ENCODE measurements at places on chromosomes 6 and 20.

GRCh38 chr6:131687022-131687421 lies 14.2 kb downstream of the OR2A4 start:
- DNase-seq, result no peak

GRCh38 chr6:122040261-122040660 lies 359.2 kb upstream of the HSF2 start:
- DNase-seq, result no peak

GRCh38 chr6:156017838-156018237 lies 562.2 kb upstream of the NOX3 start:
- no peak for DNase-seq

GRCh38 chr6:118319894-118320649 lies 228.0 kb upstream of the PLN start:
- no peak for DNase-seq

- DNase-seq, result no peak
Measured at GRCh38 chr6:13870214-13870830, 54.4 kb upstream of the RNF182 start.

DNA sequence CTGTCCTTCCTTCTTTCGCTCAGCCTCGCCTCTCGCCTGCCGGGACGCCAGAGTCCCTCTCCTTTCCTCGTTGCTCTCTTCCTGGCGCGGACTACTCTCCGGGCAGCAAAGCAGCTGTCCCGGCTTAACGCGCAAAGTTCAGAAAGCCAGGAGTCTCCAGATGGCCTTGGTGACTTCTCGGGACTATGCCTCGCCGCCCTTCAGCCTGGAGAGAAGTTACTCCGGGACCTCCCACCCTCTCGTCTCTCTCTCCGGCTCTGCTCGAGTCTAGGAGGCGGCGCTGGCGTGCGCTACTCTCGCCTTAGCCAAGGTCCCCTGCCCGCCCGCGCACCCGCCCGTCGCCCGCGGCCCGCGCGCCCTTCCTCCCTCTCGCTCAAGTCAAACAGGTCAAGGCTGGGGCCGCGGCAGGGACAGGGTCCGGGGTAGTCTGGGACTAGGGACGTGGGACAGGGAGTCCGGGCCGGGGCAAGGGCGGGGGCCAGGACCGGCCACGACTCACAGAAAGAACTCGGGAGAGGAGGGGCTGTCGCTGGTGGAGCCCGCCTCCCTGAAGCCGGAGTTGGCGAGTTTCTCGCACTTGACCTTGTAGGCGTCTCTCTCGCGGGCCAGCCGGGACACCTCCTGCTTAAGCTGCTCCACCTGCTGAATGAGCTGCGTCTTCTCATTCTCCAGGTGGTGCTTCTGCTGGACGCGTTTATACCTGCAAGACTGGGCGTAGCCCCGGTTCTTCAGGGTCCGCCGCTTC lies 1.5 kb downstream of the MAFB start:
- peak; percentile 56 for DNase-seq

- no peak for DNase-seq
Measured at GRCh38 chr6:104689551-104690205, 170.0 kb downstream of the HACE1 start.

GRCh38 chr6:38241200-38241871 lies 398.4 kb downstream of the BTBD9 start:
- DNase-seq, result no peak

DNA sequence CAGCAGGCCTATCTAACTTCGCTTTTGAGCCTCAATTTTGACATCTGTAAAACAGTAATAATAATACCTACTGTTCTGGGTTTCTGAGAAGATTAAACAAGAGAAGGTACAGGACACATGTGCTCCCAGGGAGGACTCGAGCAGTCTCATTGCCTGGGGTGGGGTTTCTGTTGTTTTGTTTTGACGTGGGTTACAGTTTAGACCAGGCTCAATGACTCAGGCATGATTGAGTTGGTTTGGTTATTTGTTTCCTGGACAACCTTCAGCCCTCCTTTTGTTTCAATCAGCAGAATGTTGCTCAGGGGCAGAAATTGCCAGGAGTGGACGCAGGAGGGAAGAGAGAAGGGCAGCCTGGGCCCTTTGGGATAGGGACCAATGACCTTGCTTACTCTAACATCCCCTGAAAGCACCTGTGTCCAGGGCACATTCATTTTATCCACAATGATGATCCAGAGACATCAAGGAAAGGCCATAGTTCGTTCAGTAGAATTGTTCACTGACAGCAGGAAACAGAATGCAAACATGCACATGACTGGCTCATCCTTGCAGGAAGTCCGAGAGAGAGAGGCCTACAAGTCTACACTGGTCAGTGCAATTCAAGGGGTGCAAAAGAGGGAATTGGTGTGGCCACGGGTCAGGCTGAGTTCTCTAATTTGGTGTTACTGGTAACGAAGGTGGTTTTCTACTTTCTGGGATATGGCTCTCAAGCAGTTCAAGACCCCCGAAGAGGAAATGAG lies 74.5 kb upstream of the MRPS10 start:
- no peak for DNase-seq

DNA sequence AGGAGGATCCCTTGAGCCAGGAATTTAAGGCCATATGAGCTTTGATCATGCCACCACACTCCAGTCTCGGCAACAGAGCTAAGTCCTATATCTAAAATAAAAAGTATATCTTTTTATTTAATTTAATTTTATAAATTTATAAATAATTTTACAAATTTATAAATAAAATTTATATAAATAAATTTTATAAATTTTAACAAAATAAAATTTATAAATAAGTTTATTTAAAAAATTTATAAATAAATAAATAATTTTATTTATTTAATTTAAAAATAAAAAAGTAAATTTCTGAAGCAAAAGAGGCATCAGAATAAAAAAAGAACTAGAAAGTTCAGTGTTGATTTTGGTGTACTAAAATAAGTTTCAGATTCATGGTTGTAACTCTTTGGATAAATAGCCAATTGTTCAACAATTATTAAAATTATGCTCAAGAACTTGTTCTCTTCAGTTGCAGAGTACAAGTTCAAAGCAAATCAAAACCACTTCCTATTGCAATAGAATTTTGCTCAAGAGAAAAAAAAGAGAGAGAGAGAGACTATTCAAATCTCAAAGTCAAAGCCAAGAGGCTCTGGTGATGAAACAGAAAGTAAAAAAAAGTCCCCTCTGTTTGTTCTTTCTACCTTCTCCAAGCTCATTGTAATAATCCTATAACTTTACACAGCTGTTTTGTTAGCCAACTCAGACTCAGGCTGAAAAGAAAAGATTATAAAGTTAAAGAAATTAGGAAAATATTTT lies 547.5 kb upstream of the ADGRB3 start:
- DNase-seq, result no peak

DNA sequence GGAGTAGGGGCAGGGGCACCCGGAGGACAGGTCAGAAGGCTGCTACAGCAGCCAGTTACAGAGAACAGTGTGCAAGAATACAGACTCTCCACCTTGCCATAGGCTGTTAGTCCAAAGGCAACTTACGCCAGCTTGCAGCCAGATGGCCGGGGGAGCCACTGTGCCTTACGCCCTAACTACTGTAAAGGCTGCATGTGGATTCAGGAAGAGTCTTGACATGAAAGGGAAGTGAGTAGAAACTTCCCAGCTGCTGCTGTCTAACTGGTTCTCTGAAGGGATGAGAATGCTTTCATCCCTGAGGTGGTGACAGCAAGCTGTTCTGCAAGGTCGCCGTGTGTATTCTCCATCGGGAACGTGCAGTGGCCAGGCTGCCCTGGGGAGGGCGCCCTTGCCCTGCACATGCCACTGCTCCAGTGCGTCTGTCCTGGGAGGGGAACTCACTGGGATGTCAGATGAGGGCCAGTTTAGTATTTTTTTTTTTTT lies 46.1 kb downstream of the LYRM4 start:
- peak; percentile 43 for DNase-seq

DNA sequence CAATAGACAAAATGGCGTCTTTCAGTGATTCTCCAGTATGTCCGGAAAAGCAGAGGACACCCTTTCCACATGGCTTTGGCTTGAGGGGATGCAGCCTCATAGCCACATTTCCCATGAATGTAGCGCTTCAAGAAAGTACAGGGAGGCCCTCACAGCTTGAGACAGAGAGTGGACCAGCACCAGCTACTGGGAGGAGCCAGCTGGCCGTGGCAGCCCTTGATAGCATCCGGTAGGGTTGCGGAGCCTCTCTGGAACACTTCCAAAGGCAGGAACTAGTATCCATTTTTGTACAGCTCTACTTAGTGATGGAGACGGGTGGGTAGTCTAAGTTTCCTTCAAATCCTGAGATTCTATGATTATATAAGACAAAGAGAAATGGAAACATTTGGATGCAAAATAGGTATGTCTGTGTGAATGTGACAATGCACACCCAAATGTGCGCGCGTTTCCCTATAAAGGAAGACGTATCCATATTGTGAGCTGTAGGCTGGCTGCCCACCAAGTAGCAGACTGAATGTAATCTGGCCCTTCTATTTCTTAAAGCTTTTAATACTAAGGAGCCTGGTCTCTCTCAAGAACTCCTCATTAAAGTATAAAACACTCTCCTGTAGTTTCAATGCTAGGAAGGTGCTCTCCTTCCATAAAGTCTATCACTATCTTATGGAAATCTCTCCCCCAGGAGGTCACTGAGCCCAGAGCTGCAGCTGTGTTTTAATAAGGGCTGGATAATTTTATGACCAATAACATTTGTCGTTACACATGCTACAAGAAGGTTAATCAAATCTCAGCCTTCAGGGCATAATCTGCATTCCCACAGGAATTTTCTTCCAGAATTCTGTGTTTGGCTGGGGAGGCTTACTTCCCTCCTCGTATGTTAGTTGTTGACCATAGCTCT lies 74.0 kb downstream of the SOBP start:
- no peak for DNase-seq

DNA sequence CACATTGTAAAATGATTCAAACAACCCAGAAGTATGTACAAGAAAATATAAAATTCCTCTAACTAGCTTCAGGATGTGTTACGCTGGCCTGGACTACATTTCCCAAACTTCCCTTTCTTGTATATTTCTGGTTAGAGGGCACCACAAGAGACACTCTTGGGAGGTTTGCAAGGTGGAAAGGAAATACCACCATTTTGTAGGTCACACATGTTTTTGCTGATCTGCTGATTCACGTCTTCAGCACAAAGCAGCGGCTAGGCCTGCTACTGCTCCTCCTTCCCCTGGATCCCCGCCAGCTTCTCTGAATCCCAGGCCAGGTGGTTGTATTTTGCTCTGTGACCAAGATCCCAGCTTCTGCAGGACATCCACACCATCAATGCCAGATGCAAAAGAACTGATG lies 104.2 kb downstream of the AGPAT4 start:
- no peak for DNase-seq

- DNase-seq, result no peak
Measured at GRCh38 chr6:42140032-42140431, 2.4 kb downstream of the C6orf132 start.

DNA sequence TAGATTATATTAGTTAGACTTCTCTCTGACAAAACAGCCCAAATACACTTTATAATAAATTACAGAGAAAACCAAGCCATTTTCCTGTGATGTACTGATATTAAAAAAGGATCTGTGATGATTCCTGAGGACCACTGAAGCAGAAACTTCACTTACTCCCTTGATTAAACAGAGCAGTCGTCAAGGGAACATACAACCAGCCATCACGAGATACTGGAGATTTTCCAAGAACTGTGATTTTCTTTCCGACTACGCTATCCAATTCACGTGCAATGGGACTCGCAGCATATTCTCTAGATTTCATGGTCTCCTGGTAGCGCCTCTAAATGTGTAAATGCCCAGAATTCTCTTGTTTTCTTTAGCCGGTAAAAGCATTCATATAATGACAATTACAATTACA lies 377.4 kb downstream of the PHF3 start:
- no peak for DNase-seq

- DNase-seq, result no peak
Measured at GRCh38 chr6:14635195-14635594, 517.6 kb downstream of the CD83 start.

DNA sequence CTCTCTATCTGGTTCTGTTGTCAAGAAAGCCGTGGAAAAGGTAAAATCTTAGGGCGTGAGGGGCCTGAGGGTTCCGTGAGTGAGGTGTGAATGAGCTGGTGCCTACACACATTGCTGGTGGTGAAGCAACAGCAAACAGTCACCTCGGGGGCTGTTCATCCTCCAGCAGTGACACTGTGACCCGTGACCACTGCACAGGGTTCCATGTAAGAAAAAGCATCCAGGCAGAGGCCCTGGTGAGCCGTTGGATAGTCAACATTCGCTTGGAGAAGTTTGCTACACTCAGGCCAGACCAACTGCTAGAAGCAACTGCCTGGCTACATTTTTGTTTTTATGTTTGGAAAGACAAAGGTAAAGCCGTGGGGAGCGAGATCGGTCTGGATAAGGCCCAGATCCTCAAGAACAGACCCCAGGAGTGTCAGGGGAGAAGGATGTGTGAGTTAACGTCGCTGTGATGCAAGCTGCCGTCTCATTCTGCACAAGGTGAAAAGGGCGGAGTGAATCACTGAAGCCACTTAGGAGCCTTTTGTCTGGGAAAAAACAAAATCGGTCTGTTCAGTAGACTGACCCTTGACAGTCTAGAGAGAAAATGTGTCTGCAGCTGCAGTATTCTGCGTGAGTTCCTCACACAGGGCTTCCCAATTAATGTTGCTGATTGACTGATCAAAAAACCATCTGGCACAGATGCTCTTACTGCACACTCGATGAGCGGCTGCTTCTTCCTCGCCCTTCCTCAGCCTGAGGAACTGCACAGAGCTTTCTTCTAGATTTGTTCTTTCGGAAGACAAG lies 404.0 kb downstream of the SMOC2 start:
- DNase-seq, result no peak

DNA sequence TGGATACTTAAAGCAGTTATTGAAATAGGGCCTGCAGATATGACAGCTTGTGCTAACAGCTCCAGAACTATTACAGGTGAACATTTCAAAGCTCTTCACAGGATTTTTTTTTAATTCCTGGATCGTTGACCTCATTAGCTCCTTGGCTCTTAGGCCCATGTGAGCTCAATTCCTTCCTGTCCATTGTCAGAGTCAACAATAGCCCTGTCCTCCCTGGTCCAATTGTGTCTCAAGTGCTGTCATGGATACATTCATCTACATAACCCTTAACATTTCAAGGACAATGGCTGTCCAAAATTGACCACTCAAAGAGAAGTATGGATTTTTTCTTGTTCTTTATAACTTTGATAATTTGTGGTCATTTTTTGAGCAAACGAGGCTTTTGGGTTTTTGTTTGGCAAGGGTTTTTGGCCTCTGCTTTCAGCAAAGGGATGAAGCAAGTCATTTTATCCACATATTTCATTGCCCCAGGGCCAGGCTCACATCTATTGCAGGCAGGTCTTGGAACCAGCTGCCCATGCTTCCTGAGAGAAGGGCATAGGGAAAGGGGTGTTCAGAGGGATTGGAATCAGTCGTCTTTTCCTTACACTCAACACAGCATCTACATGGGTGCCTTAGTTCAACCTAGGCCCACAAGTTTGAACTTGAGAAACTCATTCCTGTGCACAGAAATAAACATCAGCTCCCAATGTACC lies 282.1 kb downstream of the TPBG start:
- no peak for DNase-seq

DNA sequence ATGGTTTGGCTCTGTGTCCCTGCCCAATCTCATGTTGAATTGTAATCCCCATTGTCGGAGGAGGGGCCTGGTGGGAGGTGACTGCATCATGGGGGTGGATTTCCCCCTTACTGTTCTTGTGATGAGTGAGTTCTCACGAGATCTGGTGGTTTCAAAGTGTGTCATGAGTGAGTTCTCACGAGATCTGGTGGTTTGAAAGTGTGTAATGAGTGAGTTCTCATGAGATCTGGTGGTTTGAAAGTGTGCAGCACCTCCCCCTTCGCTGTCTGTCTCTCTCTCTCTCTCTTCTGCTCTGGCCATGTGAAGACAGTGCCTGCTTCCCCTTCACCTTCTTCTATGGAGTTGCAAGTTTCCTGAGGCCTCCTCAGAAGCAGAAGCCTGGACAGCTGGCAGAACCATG lies 87.6 kb downstream of the MYLK4 start:
- DNase-seq, result no peak

- no peak for DNase-seq
Measured at GRCh38 chr6:32192608-32193039, at the start of gene GPSM3. Gene GPSM3, minus strand, starts transcription at chr6:32192643. Its CDS starts 130 bp downstream, at chr6:32192513.

Measured in neuronal stem cell (in vitro differentiated cells).